ENCODE measurements at places on chromosomes 1 and 21.

DNA sequence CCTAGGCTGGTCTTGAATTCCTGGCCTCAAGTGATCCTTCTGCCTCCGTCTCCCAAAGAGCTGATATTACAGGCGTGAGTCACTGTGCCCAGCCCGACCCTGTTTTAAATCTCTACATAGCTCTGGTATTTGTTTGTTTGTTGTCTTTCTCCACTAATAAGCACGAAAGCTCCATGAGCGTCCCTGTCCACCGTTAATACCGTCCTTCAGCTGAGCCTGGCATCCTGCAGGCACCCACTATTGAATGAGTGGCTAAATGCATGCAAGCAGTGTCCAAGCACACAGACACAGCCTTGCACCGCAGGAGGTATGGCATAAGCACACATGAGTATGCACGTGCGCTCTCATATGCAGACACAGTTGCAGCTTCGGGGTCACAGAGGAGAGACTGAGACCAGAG lies 4.5 kb upstream of the COL16A1 start:
- no peak for DNase-seq

DNA sequence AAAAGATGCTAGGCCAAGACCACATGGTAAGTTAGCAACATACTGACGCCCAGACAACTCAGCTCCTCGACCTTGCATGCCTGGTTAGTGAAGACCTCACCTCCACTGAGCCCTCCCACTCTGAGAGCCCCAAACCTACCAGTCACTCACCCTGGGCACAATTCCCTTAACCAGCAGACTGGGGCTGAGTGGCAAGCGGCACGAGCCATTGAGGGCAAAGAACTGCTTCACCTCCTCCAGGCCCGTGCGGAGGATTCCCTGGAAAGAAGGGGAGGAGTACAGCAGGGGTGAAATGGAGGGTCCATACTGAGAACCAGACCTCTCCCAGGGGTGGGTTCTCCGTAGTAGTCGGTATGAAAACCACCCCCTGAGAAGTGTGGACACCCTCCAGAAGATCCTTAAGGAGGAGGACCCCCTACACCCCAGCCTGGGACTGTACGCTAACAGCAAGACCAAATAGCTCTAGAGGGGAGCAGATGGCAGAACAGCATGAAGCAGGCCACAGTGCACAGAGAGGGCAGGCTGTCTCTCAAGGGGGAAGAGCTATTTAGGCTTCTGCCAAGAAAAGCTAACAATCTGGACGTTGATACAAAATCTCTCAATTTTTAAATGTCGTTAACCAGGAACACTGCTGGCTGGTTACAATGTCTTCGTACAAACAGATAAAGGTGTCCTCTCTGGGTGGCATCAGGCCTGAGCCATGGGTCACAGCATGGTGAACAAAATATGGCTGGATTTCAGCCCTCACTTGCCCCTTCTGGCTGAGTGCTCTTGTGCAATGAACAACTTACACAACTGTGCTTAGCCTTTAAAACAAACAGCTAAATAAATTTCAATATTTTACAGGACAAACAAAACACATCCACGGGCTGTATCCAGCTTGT lies 31.0 kb upstream of the PPP1R15B start:
- no peak for DNase-seq

GRCh38 chr21:40563900-40564299 lies 283.1 kb downstream of the DSCAM start:
- no peak for DNase-seq

GRCh38 chr1:36094621-36095061 lies 5.9 kb downstream of the ADPRS start:
- DNase-seq: peak; percentile 39

GRCh38 chr1:5447503-5447960 lies 544.7 kb downstream of the NPHP4 start:
- DNase-seq: no peak
